ENCODE measurements at places on chromosomes 1 and 21.

GRCh38 chr1:107767156-107767582 lies 197.8 kb downstream of the VAV3 start:
- DNase-seq, result no peak

DNA sequence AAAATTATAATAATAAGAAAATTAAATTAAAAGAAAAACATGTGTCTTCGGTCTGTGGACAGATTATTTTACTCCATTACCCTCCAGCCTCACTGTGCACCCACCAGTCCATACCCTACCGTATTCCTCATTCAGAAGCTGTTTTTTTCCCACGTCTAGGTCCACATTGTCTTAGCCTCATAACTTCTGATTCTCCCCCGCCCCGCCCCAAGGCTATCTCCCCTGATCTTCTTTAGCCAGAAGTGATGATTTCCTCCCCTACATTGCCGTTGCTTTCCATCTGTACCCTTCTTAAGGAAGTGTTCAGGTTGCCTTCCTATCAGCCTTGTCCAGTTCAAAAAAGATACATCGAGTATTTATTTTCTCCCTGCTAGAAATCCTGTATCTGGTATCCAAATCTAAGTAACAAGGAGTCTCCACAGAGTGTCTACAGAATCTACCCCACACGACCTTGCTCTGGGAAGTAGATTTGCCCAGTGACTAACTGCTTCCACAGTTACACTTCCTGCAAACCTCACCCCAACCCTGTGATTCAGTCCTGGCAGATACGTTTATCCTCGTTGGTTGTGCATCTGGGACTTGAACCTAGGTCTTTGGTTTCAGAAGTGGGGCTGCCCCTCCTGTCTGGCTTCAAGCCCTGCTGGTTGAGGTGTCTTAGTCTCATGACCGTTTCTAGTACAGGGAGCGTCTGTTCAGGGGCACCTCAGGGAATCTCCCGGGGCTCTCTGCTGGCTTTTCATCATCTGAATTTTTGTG lies 470.2 kb downstream of the CAMTA1 start:
- DNase-seq, result no peak

DNA sequence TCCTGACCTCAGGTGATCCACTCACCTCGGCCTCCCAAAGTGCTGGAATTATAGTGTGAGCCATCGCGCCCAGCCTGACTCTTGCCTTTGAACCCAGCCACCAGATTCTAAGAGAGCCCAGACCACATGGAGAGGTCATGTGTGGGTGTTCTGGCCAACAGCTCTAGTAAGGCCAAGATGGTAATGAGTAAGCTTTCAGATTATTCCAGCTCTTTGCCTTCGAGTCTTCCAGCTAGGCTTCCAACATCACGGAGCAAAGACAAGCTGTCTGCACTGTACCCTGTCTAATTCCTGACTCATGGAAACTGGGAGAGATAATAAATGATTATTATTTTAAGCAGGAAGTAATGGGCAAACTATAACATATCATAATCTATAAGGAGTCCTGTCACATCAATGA lies 14.8 kb upstream of the ZFP69B start:
- no peak for DNase-seq

GRCh38 chr1:110671361-110671760 lies 3.4 kb downstream of the KCNA3 start:
- DNase-seq, result no peak

GRCh38 chr1:24319312-24319863 lies at the start of gene GRHL3:
Gene GRHL3 (plus strand): TSS chr1:24319357. CDS start chr1:24319552, 195 bp downstream.
- DNase-seq, result no peak

GRCh38 chr1:64437453-64437852 lies 32.5 kb upstream of the CACHD1 start:
- no peak for DNase-seq

DNA sequence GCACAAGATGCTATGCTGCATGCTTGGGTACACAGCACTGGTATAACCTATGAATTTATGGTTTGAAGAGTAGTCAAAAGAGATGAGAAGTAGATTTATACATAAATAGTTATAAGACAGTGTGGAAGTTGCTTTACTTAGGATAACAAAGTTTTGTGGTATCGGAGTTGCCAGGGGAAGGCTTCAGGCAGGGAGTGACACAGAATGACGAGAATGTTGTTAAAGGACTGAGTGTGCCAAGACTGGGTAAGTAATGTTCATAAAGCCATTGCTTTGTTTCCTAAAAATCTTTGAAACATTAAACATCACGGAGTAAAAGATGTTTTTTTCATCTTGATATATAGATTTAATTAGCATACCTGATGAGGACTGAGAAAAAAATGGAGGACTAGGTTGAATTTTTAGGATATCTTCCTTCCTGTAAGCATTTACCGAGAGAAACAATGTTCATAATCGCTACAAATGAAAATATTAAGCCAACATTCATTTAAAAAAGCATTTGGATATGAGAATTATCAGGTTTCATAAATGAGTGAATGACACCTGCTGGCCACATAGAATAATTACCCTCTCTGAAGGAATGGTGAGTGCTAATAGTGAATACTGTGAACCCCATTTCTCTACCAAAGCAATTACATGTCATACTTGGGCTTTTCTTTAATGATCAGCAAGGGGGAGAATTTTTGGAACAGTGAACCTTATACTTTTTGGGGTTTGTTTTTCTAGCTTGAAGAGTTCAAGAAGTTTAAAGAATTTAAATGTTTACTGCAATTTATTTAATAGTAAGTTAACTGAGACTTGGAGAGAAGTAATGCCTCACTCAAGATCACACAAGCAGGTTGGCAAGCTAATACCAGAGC lies 28.4 kb downstream of the EXTL2 start:
- peak; percentile 76 for DNase-seq

- DNase-seq, result no peak
Measured at GRCh38 chr1:202645097-202645476, 65.2 kb downstream of the SYT2 start.
